ENCODE measurements at places on chromosomes 7 and 10.

- no peak for DNase-seq
Observed at GRCh38 chr7:1237704-1238255, 5.1 kb downstream of the UNCX start.

GRCh38 chr10:51972733-51973346, 273.4 kb upstream of the CSTF2T start:
- no peak for DNase-seq

- no peak for DNase-seq
Observed at GRCh38 chr7:118372530-118372929, 148.0 kb downstream of the ANKRD7 start.

DNA sequence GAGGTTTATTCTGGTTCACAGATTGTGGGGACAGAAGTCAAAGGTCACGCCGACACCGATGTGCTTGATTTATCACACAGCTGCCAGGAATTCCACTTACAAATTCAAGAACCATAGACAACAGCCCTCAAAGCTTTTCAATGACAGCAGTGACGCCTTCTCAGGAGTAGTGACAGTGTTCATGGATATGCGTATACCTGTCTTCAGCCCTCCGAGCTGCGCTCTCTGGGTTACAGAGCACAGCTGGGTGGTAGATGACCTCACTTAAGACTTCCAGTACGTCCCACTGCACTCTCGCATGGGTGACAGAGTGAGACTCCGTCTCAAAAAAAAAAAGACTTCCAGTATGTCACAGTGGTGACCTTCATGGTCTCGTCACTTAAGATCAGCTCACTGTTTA, 108.5 kb downstream of the TCERG1L start:
- no peak for DNase-seq

- no peak for DNase-seq
Observed at GRCh38 chr7:79820387-79820786, 314.2 kb upstream of the GNAI1 start.

- DNase-seq = no peak
Observed at GRCh38 chr10:116450861-116451260, 23.2 kb downstream of the PNLIPRP3 start.

DNA sequence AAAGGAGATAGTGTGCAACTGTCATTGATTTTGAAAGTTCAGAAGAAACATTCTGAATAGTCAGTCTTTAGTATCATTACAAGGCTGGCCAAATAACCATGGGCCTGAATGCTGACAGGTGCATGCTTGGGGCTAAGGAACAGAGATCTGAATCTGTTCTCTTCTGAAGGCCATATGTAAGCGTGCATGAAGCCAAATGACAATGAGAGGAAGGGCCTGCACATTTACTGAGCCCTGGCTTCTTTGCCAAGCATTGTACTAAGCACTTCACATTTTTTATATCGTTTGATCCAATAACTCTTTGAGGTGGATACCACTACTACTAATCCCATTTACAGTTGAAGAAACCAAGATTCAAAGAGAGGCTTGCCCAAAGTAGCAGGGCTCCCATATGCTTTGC, 22.5 kb upstream of the TIAL1 start:
- no peak for DNase-seq

DNA sequence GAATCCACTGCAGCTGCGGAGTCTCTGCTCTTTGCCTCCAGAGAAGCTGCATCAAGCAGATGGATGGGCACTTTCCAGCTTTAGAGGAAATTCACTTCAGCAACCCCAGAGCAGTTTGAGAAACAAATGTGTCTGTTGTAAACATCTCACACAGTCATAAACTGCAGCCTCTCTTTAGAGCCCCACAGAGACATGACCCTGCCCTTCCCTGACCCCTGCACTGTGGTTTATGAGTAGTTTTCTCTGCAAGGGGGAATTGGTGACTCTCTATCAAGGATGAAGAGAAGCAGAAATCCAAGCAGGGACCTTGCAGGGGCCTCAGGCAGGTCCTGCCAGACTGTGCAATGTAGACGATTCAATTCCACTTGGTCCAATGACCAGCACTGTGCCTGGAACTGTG, 160.2 kb downstream of the SH2D4B start:
- DNase-seq = no peak

DNA sequence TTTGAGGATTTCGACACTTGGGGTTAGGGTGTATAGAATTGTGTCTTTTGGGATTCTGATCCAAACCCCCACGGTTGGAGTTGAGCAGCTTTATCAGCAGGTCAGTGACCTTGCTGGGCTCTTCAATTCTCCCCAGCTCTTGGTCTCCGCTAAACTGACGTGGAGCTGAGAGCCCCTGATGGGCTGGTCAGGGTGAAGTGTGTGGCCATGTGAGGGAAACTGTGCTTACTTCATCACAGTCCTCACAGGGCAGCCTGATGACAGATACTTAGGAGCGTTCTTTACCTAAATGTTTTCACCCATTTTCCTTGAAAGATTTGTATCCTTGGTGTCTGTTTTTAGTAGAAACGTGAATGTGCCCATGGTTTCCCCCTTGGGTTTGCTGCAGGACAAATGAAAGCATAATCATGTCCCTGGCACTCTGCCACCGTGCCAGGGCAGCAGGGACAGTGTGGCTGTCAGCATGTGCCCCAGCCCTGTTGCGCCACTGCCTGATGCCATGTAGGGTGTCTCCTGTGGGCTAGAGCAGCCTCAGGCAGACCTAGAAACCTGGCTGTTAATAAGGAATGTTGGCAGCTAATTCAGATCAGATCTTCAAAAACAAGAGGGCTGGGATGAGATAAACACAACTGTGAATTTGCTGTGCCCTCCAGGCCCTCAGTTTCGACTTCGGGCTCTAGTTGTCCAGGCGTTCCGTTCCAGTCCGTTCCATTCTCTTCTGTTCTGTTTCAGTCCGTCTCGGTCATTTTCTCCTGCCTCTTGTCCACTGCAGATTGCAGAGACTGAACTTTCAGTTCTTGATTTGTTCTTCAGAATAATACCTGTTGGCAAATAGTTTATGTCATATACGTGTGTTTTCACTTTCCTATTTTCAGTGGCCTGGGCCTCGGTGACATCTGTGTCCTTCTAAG, 96.8 kb downstream of the TRRAP start:
- DNase-seq = no peak

DNA sequence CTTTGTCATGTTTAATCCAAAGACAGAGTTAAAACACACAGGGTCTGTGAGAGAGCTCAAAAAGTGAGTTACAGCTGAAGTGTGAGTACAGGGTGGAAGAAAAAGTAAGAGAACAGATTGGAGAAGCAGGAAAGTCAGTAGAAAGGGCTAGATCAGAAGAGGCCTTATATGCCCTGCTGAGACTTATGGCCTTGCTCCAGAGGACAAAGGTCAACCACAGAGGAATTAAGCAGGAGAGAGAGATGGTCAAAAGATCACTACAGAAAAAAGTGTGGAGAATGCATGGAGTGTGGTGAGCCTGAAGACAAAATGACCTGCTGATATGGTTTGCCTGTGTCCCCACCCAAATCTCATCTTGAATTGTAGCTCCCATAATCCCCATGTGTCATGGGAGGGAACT, 213.8 kb downstream of the NEBL start:
- DNase-seq = no peak

DNA sequence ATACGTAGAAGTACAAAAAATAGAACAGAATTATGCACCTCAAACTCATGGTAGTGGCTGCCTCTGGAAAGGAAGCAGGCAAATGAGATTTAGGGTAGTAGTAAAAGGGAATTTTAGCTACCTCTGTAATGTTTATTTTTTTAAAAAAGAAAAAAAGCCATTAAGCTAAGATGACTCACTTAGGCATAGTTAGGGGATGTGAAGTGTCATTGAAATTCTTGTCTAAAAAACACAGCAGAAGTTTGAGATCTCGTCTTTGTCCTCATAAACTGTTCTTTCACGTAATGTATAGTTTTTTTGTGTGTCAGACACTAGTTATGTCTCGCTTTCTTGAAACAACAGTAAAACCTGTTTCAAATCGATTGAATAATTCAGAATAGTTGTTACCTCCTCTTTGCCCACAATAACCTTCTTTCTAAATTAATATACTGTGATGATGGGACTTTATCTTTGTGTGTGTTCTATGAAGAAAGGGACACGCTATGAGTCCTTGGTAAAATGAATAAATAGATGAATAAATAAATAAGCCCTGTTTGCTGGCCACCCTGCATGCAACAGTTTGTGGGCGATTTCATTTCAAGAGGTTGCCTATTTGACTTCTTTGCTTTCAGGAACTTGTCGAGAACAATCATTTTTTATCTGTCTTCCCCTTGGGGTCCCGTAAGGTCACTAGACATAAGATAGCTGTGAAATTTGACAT, 14.5 kb upstream of the FBXW4 start:
- DNase-seq = no peak

DNA sequence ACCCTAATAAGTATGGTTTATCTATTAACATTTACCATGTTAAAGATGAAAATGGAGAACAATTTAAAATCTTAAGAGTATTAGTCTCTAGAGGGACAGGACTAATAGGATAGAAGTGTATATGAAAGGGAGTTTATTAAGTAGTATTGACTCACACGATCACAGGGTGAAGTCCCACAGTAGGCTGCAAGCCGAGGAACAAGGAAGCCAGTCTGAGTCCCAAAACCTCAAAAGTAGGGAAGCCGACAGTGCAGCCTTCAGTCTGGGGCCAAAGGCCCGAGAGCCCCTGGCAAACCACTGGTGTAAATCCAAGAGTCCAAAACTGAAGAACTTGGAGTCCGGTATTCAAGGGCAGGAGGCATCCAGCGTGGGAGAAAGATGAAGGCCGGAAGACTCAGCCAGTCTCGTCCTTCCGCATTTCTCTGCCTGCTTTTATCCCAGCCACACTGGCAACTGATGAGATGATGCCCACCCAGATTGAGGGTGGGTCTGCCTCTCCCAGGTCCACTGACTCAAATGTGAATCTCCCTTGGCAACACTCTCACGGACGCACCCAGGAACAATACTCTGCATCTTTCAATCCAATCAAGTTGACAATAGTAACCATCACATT, 140.8 kb upstream of the FAM20C start:
- DNase-seq = no peak

DNA sequence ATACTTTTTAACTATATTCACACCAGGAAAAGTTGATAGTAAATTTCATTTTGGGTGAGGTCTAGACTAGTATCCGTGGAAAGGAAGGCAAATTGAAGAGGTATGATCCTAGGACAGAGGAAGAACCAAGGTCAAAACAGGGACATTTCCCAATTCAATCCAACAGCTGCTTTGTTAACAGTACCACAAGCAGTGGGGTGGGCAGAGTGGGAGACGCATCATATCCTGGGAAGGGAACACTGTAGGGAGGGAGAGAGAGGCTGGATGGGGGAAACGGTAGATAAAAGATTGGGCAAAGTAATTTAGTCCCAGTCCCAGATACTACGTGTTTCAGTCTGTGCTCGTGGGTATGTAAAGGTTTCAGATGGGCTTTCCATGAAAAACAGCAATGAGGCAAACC, 9.2 kb upstream of the FAS start:
- DNase-seq = no peak

DNA sequence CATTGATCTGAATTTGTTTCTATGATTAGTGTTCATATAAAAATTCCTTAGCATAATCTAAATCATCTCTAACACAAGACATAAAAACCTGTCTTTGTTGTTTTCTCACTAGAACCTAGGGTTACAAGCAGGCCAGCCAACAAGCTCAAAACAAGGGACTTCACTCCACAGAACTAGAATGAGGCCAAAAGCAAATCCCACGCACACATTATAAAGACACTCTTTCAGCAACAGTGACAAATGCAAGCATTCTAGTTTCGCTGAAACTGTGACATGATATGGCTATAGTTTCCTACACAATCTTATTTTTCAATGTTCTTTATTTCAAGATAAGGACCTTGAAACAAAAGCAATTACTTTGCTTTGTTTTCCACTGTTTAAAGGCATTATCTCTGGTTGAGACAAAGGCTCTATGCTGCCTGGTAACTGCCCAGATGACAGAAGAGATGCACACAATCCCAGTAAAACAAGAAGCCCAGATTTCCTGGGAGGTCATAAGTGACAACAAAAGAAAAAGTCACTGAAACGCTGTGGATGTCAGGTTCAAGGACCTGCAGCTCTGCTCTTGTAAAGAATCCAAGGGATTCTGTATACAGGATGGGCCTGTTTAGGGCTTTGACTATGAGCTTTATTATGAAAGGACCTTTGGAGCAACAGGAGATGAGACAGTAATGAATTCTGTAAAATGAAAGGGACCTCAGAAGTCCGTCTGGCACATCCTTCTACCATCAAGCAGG, 105.3 kb downstream of the SORCS1 start:
- no peak for DNase-seq

DNA sequence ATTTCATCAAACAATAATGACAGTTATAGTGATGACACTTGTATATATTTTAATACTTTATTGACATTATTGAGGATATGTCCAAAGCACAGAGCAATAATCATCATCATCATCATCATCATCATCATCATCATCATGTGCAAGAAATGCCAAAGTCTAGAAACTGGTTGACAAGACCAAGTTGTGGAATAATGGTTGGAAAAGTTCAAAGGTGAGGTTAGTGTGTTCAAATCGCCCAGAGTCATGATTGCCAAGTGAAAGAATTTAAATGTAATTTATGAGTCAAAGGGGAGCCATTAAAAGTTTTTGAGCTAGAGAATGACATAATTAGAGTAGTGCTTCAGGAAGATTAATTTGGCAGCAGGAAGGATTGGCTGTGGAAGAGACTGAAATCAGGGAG, 852.4 kb downstream of the SORCS1 start:
- no peak for DNase-seq

- no peak for DNase-seq
Observed at GRCh38 chr10:93461807-93462178, 20.3 kb downstream of the MYOF start.

- no peak for DNase-seq
Observed at GRCh38 chr10:127034790-127035189, 129.6 kb downstream of the DOCK1 start.

- no peak for DNase-seq
Observed at GRCh38 chr7:80028717-80029116, 105.9 kb upstream of the GNAI1 start.

DNA sequence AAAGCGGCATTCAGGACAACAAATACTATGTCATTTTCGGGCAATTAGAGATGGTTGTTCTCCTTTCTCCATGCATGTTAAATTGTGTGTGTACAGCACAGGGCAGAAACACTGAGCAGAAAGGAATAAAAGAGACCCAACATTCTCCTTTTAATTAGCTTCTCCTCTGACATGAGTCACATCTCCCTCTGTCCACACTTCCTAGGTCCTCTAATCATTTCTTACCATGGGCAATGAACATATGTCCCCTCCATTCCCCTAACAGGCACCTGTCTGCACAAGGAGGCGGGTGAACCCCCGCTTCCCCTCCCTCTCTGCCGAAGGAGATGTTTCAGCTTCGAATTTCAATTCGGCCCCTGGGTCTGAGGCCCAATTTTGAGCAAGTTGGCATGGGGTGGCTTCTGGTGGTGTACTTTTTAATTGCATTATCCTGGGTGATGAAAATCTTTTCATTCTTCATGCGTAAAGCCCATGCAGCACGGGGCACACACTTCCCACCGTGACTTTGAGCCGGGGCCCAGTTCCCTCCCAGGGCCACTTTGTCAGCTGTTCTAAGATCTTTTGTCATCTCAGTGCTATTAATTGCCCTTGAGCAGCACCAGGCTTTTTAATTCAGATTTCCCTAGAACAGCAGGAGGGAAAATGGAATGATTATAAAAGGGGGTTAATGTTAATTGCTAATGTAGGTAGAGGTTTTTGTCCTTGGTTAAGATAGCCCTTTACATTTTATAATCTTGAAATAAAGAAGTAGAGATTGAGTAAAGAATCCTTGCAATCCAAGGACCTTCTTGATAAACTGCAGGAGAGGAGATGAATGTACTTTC, 219.5 kb upstream of the NRP1 start:
- no peak for DNase-seq

Measured in activated T-helper 1 cell treated with anti-CD3 and anti-CD28 coated beads, Interleukin-2, amount 50 U/mL, for 16 hours (primary cell).